ENCODE measurements at places on chromosomes 2 and 18. TPM values are rescaled to one million over a fixed set of nuclear protein-coding genes. Genes with fewer than 3 reads are reported as not detected.

Gene RAD51AP2
- 0.18 TPM for polyA plus RNA-seq

Gene ADCYAP1
- polyA plus RNA-seq = 0.68 TPM

Gene ANKRD44
- 25.2 TPM for polyA plus RNA-seq

GRCh38 chr2:133768256-133768655, 200.0 kb upstream of the NCKAP5 start:
- no peak overlapping the region for H3K27ac ChIP-seq
- no peaks in the 10 kb centered on the region for H3K4me1 ChIP-seq
- no peak for DNase-seq

Gene CYP26B1
- 5.6 TPM for polyA plus RNA-seq

Gene ARHGEF4
- 6.5 TPM for polyA plus RNA-seq

Measured in thymus (tissue), 14 donors.